ENCODE measurements at places on chromosomes 4 and X.

DNA sequence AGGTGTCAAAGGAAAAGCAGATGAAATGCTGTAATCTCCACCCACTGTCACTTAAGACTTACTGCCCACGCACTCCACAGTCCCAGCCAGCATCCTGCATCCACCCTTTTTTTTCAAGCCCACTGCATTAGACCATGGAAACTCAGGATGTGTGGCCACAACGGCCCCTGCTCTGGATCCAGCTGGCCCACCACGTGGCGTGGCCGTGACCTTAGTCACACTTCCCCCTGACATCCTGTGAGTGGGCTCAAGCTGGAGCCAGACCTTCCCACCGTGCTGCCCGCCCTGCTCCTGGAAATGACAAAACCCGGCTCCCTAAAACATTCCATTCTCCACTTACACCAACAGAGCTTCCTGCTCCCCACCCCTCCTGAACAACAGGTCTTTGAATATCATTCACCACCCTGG, 588.3 kb upstream of the DIPK2B start:
- DNase-seq = no peak

- no peak for DNase-seq
These were observed 7.0 kb upstream of the ADGRA3 start for GRCh38 chr4:22522706-22523501.

DNA sequence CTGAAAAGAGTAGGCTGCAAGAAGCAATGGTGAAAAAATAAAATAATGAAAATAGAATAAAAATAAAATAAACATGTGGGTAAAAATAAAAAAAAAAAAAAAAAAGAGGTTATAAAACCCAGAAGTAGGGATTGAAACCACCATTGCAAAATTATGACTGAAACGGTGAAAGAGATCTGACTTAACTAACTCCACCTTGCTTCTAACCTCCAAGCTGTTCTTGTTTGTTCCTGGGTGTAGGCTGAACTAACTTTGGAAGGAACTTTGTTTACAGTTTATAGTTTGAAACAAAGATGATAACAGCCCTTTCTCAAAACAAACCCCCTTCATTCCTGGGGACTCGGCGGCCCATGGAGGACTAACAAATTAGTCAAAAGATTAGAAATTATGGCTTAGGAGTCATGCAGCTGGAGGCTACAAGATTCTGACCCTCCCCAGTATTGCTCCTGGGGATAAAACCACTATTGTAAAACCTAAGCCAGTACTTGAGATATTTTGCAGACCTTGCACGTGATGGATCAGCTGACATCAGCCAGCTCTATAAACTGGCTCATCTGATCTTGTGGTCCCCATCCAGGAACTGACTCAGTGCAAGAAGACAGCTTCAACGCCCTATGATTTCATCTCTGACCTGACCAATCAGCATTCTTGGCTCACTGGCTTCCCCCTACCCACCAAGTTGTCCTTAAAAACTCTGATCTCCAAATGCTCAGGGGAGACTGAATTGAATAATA, 30.4 kb downstream of the DDX60L start:
- no peak for DNase-seq

DNA sequence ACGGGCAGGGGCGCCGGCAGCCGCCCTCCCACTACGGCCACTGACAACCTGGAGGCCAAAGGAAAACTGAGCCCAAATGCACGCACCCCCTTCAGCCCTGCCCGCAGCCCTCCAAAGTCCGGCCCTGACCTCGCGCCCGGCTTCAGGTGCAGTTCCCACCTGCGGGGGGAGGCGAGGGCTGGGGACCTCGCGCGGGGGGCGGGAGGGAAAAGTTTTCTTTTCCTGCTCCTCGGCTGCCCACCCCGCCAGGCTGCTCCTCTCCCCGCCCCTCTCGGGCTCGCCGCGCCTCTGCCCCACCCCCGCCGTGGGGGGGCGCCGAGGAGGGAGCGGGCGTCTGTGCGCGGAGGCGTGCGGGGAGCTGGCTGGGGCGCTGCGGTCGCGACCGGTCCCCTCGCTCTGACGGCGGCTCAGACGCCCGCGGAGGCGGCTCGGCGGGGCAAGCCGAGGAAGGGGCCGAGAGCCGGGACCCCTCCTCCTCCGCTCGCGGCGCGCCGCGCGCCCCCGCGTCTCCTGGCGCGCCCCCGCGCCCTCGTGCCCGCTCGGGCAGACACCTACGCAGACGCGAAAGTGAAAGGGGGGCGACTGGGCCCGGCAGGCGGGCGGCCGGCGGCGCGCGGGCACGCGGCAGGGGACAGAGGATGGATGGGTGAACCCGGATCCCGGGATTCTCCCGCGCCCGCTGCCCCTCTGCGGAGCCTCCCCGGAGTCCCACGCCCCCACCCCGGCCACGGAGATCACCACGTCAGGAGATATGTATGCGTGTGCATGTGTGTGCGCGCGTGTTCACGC, 3.1 kb upstream of the NR3C2 start:
- peak; percentile 81 for DNase-seq

- DNase-seq = no peak
These were observed 60.0 kb upstream of the LNX1 start for GRCh38 chr4:53651156-53651735.

DNA sequence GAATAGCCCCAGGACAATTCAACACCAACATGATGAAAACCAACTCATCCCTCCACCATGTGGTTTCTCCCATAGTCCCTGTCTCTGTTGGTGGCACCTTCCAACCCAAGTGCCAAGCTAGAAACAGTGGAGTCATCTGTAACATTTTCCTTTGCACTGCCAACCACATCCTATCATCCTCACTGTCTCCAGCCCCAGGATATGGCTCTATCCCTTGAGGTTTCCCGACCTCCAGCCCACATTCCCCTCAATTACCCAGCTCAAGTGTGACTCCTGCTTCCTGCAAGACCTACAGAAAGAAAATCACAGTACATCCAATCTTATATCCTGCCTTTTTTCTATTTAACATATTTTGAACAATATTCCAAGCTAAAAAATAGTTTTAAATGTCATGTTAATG, 24.2 kb downstream of the PNMA6F start:
- no peak for DNase-seq

- DNase-seq = no peak
These were observed 75.4 kb downstream of the FBXW7 start for GRCh38 chr4:152460488-152460887.

DNA sequence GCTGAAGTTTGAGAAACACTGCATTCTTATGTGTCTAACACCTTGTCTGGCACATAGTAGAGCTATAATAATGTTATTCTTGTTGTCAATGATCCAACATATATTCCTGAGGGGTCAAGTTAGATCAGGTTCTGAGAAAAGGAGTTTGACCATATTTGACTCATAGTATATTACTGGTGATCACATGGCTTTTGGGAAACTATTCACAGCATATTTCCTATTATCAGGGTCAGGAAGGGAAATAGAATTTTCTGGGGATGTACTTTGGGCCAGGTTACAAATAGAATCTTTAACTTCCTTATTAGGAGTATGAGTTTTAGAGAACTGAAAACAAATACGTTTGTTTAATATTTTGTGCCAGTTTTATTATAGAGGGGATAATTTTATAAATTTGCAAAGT, 11.6 kb downstream of the IL15 start:
- DNase-seq = no peak

- DNase-seq = no peak
These were observed 147.2 kb downstream of the RELL1 start for GRCh38 chr4:37538931-37539330.

DNA sequence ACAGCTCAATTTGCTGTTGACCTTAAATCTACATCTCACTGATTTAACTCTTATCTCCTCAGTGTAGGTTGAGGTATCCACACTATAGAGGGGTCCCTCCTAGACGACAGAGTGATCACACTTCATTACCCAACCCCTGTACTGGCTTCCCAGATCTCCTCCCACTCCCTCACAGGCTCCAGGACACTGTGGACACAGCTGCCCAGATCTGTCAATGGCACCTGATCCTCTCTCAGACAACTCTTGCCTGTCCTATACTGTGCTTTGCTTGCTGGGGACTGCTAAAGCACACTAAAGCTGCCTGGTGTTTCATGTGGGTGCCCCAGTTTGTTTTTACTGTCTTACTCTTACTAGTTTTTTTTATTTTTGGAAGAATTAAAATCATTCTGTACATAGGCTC, 27.9 kb downstream of the RAB40AL start:
- DNase-seq = no peak

- no peak for DNase-seq
These were observed 153.4 kb upstream of the PPP3CA start for GRCh38 chr4:101500742-101501141.

- DNase-seq = no peak
These were observed 457.2 kb downstream of the NLGN4X start for GRCh38 chrX:5771441-5771840.

DNA sequence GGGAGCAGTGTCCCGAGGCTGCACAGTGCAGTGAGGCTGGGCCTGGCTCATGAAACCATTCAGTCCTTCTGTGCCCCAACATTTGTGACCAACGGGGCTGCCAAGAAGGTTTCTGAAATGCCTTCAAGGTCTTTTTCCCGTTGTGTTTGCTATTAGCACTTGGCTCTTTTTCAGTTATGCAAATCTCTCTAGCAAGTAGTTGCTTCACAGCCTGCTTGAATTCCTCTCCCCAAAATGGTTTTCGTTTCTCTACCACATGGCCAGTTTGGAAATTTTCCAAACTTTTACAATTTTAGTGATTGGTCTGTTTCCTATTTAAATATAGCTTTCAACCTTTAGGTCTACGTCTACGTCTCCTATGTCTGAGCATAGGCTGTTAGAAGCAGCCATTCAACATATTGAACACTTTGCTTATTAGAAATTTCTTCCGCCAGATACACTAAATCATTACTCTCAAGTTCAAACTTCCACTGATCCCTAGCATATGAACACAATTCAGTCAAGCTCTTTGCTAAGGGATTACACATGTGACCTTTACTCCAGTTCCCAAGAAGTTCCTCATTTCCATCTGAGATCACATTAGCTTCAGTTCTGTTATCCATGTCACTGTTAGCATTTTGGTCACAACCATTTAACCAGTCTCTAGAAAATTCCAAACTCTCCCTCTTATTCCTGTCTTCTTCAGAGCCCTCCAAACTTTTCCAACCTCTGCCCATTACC, 901.8 kb downstream of the GLUD2 start:
- DNase-seq = no peak

DNA sequence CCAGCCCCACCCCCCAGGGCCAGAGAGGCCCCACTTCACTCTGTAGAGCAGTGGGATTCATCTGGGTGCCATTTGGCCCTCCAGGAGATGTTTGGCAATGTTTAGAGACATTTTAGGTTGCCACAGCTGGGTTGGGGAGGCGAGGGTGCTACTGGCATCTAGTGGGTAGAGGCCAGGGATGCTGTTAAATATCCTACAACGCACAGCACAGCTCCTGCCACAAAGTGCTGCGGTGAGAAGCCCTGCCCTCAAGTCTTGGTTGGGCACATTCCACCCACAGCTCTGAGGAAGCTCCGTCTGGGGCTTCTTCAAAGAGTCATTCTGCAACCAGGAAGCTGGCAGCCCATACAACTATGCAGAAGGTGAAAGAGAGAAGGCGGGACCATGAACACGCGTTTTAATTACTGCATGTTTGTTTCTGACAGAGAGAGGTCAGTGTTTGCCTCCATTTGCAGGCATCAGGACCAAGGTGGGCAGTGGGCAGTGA, 48.1 kb upstream of the FAM9C start:
- DNase-seq = peak; percentile 72

- DNase-seq = no peak
These were observed 102.3 kb downstream of the WWC2 start for GRCh38 chr4:183201331-183201730.

GRCh38 chr4:6506616-6507140, 34.3 kb upstream of the PPP2R2C start:
- no peak for DNase-seq

GRCh38 chr4:67437974-67438713, 107.2 kb downstream of the CENPC start:
- no peak for DNase-seq

DNA sequence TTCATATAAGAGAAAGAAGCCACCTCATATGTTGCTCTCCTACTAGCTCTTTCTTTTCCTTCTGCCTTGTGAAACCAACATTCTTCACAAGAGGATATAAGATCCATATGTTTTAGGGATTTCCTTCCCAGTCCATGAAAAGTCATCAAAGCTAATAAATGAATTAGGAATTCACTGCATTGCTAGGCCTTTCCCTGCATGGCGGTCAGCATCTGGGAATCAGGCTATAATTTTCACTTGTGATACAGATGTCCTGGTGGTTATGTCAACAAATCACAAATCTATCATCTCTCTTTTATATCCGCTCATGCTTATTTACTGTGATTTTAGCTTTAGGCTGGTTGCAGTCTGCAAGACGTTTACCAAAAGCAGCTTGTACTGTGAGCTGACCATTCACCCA, 510.0 kb downstream of the NLGN4X start:
- DNase-seq = no peak

DNA sequence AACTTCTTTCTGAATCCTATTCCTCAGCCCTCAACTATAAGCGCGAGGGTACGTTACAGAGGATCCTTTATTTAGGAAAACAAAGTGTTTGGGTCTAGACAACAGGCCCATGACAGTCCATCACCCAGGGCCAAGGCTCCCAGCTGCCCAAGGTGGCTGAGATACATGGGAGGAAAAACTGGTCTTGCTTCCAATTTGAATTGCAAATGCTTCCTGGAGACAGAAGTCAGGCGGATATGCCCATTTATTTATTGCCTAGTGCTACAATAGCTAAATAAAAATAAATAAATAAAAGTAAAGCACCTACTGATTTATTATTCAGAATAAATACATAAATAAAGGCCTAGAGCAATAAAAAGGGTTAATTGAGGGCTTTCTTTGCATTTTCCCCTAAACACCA, 248.7 kb downstream of the DHX15 start:
- DNase-seq = no peak

- no peak for DNase-seq
These were observed 30.4 kb downstream of the GNL3L start for GRCh38 chrX:54560411-54560810.

GRCh38 chr4:89158884-89159503, 47.7 kb downstream of the TIGD2 start:
- no peak for DNase-seq

GRCh38 chrX:150696866-150697265, 3.7 kb downstream of the MTMR1 start:
- DNase-seq = no peak

GRCh38 chr4:95660719-95661118, 111.9 kb upstream of the UNC5C start:
- DNase-seq = no peak

DNA sequence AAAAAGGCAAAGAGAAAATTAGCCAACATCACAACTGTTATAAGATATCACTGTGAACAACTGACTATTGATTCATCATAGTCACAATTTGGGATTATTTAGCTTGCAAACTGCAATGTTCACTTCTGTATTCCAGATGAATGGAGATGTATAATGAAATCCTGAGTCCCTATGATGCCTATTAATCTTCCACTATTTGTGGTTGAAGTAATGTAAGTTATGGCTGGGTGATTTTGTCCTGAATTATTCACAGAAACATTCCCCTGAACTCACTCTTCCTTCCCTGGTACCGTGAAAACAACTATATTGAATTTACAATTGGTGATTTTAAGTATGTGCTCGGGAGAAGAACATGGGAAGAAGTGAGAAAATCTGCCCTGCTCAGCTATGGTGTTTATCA, 50.8 kb upstream of the NPFFR2 start:
- no peak for DNase-seq

GRCh38 chrX:134512566-134512965, 52.6 kb downstream of the HPRT1 start:
- DNase-seq = no peak

- no peak for DNase-seq
These were observed 105.4 kb downstream of the HS6ST2 start for GRCh38 chrX:132853040-132853439.

- DNase-seq = no peak
These were observed 40.2 kb downstream of the SH3KBP1 start for GRCh38 chrX:19846995-19847790.

- no peak for DNase-seq
These were observed 444.0 kb upstream of the TRAM1L1 start for GRCh38 chr4:117529401-117529800.

GRCh38 chr4:8221476-8221875, 22.4 kb downstream of the SH3TC1 start:
- DNase-seq = no peak
